ENCODE measurements at places on chromosomes 2 and 18. TPM values are rescaled to one million over a fixed set of nuclear protein-coding genes. Genes with fewer than 3 reads are reported as not detected.

GRCh38 chr2:19300961-19301360 is 57.5 kb downstream of the OSR1 start:
- H3K27me3 ChIP-seq: no peaks in the 10 kb centered on the region
- H3K4me1 ChIP-seq: peaks cover 10% of the 10 kb centered on the region
- H3K27ac ChIP-seq: no peak overlapping the region
- H3K4me3 ChIP-seq: no peak overlapping the region
- DNase-seq: no peak
- H3K36me3 ChIP-seq: no peaks in the 10 kb centered on the region

DNA sequence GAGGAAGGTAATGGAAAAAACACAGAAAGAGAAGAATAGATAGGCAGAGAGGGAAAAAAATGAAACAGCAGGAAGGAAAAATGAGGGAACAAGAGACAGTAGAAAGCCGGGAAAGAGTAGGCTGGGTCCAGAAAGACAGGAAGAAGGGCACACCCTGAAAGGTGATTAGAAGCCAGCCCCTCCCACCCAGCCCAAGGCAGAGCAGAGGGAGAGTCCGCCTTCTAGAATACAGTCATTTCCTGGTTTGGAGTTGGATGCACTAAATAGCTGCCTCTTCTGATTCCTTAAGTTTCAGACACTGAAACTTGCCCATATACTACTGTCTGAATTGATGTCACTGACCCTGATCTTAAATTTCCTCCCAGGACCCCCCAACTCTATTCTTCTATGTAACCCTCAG is 17.9 kb upstream of the DSG3 start:
- no peaks in the 10 kb centered on the region for H3K36me3 ChIP-seq
- DNase-seq: no peak
- H3K4me1 ChIP-seq: no peaks in the 10 kb centered on the region
- H3K4me3 ChIP-seq: no peak overlapping the region

- no peaks in the 10 kb centered on the region for H3K36me3 ChIP-seq
- DNase-seq: no peak
- no peaks in the 10 kb centered on the region for H3K27me3 ChIP-seq
- no peak overlapping the region for H3K27ac ChIP-seq
These were observed 17.2 kb upstream of the ARL4C start for GRCh38 chr2:234514099-234514498.

DNA sequence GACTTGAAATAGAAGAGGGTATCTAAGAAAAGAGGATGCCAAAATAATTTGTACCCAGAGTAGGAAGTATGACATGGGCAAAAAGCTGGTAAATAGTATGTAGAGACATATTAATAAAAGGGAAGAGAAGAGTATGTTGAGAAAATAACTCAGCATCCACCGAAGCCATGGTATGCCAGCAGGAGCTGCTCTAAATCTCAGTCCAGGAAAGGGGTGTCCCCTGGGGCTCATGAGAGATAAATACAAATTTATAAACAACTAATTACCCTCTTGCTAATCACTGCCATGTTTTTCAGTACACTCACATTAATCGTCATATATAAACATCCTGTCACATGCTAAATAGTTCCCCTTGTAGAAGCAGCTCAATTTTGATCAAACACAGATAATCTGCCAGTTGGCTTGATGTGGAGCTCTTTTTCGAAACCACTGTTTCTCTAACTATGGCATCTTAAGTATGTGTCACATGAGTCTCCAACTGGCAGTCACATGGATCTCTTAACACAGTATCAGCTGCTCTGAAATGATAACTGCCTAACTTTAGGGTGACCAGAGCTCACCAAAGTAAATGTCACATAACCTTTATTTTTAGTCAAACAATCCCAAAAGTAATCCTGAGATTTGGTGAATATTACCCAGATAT is 31.9 kb downstream of the EXOC6B start:
- H3K36me3 ChIP-seq: no peaks in the 10 kb centered on the region
- H3K27me3 ChIP-seq: no peaks in the 10 kb centered on the region
- no peak overlapping the region for H3K4me3 ChIP-seq

- DNase-seq: no peak
- H3K4me3 ChIP-seq: no peak overlapping the region
- H3K27ac ChIP-seq: no peak overlapping the region
- H3K4me1 ChIP-seq: no peaks in the 10 kb centered on the region
- H3K36me3 ChIP-seq: no peaks in the 10 kb centered on the region
These were observed 499.8 kb upstream of the MEIS1 start for GRCh38 chr2:65934992-65935629.

DNA sequence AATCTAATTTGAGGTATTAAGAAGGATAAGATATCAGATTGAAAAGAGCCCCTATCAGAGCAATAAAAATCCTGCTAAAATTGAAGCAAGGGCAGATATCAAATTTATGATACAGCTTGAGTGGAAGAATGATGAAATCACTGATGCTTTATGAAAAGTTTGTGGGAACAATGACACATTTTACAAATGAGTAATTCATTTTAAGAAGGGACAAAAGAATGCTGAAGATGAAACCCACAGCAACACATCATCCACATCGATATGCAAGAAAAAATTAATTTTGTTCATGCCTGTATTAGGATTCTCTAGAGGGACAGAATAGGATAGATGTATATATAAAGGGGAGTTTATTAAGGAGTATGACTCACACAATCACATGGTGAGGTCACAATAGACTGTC is 355.6 kb upstream of the GYPC start:
- H3K27ac ChIP-seq: no peak overlapping the region
- H3K27me3 ChIP-seq: no peaks in the 10 kb centered on the region
- H3K36me3 ChIP-seq: no peaks in the 10 kb centered on the region
- no peak overlapping the region for H3K4me3 ChIP-seq
- DNase-seq: no peak

- H3K27ac ChIP-seq: no peak overlapping the region
- no peak for DNase-seq
- H3K4me3 ChIP-seq: no peak overlapping the region
- H3K36me3 ChIP-seq: no peaks in the 10 kb centered on the region
- no peaks in the 10 kb centered on the region for H3K27me3 ChIP-seq
- H3K4me1 ChIP-seq: no peaks in the 10 kb centered on the region
These were observed 100.8 kb upstream of the MAP2 start for GRCh38 chr2:209322905-209323512.

DNA sequence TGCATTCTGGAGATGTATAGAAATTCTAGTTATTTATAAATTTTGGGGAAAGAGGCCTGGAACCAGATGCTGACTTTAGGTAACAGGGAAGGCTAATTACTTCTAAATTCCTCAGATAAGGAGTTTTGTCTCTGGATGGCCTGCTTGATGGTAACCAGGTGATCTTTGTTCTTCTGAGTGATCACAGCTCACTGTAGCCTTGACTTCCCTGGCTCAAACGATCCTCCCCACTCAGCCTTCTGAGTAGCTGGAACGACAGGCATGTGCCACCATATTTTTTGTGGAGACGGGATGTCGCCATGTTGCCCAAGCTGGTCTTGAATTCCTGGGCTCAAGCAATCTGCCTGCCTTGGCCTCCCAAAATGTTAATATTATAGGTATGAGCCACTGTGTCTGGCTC is 54.4 kb upstream of the MSH6 start:
- no peaks in the 10 kb centered on the region for H3K27me3 ChIP-seq
- H3K27ac ChIP-seq: no peak overlapping the region
- no peak overlapping the region for H3K4me3 ChIP-seq
- no peaks in the 10 kb centered on the region for H3K36me3 ChIP-seq
- DNase-seq: no peak

GRCh38 chr2:12774395-12774727 is 57.6 kb downstream of the TRIB2 start:
- H3K27me3 ChIP-seq: no peaks in the 10 kb centered on the region
- H3K36me3 ChIP-seq: no peaks in the 10 kb centered on the region
- H3K4me1 ChIP-seq: no peaks in the 10 kb centered on the region
- DNase-seq: no peak
- no peak overlapping the region for H3K4me3 ChIP-seq

GRCh38 chr2:107064750-107065149 is 178.8 kb upstream of the ST6GAL2 start:
- H3K4me3 ChIP-seq: no peak overlapping the region
- no peaks in the 10 kb centered on the region for H3K4me1 ChIP-seq
- H3K36me3 ChIP-seq: no peaks in the 10 kb centered on the region
- no peaks in the 10 kb centered on the region for H3K27me3 ChIP-seq
- H3K27ac ChIP-seq: no peak overlapping the region

DNA sequence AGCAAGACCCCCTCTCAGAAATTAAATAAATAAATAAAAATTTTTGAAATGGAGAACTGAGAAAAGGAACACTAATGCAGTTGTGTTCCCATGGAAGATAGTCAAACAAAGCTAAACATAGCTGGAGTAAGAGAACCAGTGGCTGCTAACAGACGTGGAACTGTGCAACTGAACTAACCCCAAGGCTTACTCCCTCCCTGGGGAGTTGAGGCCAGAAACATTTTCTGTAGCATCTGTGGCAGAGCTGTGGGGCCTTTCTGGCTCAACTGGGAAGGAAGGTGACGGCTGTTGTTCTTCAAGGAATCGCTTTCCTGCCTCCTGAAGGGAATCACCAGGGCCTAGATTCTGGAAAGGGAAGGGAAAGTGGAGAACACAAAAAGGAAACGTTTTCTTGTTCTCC is 53.9 kb upstream of the B3GNT2 start:
- H3K27me3 ChIP-seq: no peaks in the 10 kb centered on the region
- H3K27ac ChIP-seq: no peak overlapping the region
- no peaks in the 10 kb centered on the region for H3K36me3 ChIP-seq
- DNase-seq: no peak
- no peak overlapping the region for H3K4me3 ChIP-seq

DNA sequence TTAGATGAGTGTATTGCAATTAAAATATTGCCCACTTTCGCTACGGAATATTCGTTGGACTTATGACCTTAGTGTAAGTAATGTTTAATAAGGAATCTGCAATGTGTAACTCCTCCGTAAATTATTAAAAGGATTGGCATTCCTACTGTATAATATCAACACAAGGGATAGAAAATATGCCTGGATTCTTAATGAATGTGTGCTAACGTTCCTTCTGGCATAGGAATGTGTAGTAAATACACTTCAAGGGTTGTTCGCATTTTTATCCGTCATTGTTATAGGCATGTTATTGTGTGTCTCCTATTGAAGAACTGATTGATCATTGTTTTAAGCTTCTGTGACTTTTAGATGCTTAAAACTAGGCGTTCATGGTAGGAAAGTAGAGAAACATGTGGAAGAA is 134.5 kb downstream of the NEDD4L start:
- H3K4me1 ChIP-seq: peaks cover 9% of the 10 kb centered on the region
- no peak for DNase-seq
- H3K4me3 ChIP-seq: no peak overlapping the region
- no peaks in the 10 kb centered on the region for H3K36me3 ChIP-seq
- H3K27ac ChIP-seq: no peak overlapping the region

DNA sequence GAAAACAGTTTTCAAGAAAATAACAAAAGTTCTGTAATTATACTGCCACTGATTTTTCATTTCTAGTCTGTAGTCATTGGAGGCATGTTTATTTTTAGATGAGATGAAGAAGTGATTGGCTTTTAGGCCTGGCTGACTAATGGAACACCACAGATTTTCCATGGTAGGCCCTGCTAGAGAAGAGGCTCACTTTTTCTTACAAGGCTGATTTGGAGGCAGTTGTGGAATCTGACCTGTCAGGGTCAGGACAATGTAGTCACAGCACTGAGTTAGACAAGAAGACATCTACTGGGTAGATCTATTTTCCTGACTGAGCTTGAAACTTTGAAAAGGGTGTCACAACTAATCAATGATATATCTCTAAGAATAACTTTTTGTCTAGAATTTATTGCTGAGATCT is 43.9 kb downstream of the KDM3A start:
- DNase-seq: no peak
- peaks cover 8% of the 10 kb centered on the region for H3K4me1 ChIP-seq
- H3K36me3 ChIP-seq: peaks cover 99% of the 10 kb centered on the region
- H3K27ac ChIP-seq: no peak overlapping the region
- H3K4me3 ChIP-seq: no peak overlapping the region

DNA sequence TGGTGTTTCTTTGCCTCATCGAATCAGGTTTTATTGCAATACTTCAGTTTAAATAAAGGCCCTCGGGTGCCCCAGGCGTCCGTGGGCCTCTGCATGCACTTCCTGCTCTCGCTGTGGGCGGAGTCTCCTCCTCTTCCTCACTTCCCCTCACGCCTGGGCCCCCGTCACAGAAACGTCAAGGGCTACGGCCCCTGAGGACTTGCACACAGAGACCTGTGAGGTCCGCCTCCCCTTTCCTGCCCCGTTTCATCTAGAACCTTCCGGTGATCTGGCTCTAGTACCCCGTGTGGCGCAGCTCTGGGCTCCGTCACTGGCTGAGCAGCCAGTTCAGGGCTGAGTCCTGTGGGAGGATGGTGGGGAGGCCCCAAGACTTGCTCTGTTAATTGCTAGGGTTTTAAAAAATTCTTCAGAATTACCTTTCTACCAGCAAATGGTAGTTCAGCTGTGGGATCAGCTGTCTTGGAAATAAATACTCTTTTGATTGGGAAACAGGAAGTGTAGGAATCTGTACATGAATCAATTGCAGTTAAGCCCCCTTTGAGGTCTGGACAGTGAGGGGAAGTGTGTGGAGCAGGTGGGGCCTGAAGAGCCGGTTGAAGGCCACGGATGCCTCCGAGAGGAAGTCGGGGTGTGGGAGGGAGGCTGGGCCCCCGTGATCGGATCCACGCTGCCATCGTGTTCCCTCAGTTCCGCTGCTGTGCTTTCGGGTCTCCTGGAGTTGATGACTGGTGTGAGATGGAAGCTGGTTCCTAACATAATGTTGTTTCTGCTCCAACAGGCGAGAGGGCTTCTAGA is 10.2 kb downstream of the NFATC1 start:
- H3K4me3 ChIP-seq: no peak overlapping the region
- peak overlapping the region; percentile 41 for H3K27ac ChIP-seq
- no peaks in the 10 kb centered on the region for H3K36me3 ChIP-seq
- H3K27me3 ChIP-seq: no peaks in the 10 kb centered on the region
- peak; percentile 87 for DNase-seq
- peaks cover 57% of the 10 kb centered on the region for H3K4me1 ChIP-seq

- H3K27ac ChIP-seq: no peak overlapping the region
- no peak for DNase-seq
- H3K36me3 ChIP-seq: no peaks in the 10 kb centered on the region
These were observed 106.6 kb upstream of the UPP2 start for GRCh38 chr2:157995117-157995516.

GRCh38 chr2:26100384-26100783 is 66.5 kb downstream of the RAB10 start:
- no peak overlapping the region for H3K4me3 ChIP-seq
- no peak overlapping the region for H3K27ac ChIP-seq
- no peak for DNase-seq
- H3K36me3 ChIP-seq: no peaks in the 10 kb centered on the region

The ZSWIM2 gene
- polyA plus RNA-seq: not detected

The PPP1R1C gene
- 3.2 TPM for polyA plus RNA-seq

The STARD6 gene
- polyA plus RNA-seq: not detected

The SLC9A4 gene
- polyA plus RNA-seq: not detected

The CBLN2 gene
- 22.4 TPM for polyA plus RNA-seq

The SLC5A7 gene
- 0.13 TPM for polyA plus RNA-seq

The TPO gene
- 0.08 TPM for polyA plus RNA-seq

The CRYGD gene
- polyA plus RNA-seq: not detected

The UGT1A1 gene
- 0.12 TPM for polyA plus RNA-seq

The MROH2A gene
- polyA plus RNA-seq: 0.27 TPM

The ITGB1BP1 gene
- polyA plus RNA-seq: 79.7 TPM
